CD4-positive, alpha-beta T cell treated with Interleukin-17A for 1 hour (primary cell): ENCODE measurements at places on chromosomes 12 and 14.

DNA sequence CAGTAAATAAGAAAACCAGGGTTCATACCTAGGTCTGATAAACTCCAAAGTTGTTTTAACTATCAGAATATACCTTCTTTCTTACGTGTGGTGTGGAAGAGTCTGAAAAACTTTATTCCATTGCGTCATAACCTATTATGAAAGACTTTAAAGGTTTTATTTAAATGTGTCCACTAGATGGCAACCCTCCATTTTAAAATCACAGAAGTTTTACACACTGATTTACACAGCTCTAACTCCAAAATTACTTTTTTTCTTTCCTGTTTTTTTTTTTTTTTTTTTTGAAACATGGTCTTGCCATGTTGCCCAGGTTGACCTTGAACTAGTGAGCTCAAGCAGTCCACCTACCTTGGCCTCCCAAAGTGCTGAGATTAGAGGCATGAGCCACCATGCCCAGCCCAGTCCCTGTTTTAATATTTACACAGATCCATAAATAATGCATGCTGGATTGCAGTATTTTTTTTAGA is 17.3 kb upstream of the TMPRSS12 start:
- DNase-seq = peak; percentile 73

DNA sequence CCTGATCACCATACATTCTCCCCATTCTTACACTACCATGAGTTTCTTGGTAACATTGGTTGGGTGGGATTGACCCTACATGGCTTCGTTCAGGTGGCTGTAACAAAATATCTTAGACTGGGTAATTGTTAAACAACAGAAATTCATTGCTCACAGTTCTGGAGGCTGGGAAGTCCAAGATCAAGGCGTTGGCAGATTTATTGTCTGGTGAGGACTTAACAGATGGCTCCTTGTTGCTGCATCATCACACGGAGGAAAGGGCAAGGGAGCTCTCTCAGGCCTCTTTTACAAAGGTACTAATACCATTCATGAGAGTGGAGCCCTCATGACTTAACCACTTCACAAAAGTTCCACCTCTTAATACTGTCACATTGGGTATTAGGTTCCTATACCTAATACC is 116.7 kb upstream of the EGLN3 start:
- no peak for DNase-seq

GRCh38 chr12:31853977-31854376 is 105.2 kb upstream of the RESF1 start:
- DNase-seq = no peak

- no peak for DNase-seq
These were observed 174.0 kb upstream of the DIO2 start for GRCh38 chr14:80385336-80385735.

GRCh38 chr14:89912667-89913211 is 41.8 kb downstream of the EFCAB11 start:
- DNase-seq = peak; percentile 18

GRCh38 chr12:9751204-9752144 is 9.2 kb downstream of the CD69 start:
- peak; percentile 89 for DNase-seq

- no peak for DNase-seq
These were observed 159.3 kb downstream of the CAND1 start for GRCh38 chr12:67428431-67428830.

DNA sequence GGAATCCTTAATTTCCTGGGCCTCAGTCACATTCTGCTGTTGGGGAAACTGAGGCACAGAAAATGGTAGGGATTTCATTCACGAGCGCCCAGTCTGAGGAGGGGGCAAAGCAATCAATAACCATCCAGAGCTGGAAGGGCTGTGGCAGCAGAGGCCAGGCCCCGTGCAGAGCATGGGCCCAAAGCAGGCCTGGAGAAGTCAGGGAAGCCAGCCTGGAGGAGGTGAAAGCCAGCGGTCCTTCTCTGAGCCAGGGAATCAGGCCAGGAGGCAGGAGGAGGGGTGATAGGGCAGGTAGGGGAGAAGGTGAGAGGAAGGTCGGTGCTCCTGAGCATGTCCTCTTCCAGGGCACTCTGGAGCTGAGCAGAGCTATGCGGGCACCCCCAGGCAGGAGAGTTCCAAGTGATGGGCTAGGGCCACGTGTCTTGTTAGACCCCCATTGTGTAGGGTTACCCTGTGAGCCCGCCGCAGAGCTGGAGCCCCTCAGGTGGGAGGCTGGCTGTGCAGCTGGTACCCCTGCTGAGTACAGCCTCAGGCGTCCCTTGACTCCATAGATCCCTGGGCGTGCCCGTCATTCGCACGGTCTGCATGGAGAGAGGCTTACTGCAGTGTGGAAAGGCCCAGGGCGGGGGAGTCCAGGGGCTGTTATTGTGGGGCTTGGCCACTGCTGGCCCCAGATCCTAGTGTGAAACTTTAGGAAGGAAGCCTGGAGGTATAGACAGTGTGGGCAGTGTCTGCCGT is 4.8 kb downstream of the TNFAIP2 start:
- no peak for DNase-seq

- DNase-seq = no peak
These were observed 204.3 kb downstream of the PPM1H start for GRCh38 chr12:62730649-62731048.

GRCh38 chr14:38605193-38606114 is 349.6 kb upstream of the CLEC14A start:
- DNase-seq = no peak

- no peak for DNase-seq
These were observed 109.0 kb upstream of the ATP2B1 start for GRCh38 chr12:89817501-89818226.

GRCh38 chr12:586318-587071 is 76.8 kb downstream of the NINJ2 start:
- DNase-seq = no peak

- DNase-seq = no peak
These were observed 289.9 kb upstream of the CAND1 start for GRCh38 chr12:66979251-66979650.

DNA sequence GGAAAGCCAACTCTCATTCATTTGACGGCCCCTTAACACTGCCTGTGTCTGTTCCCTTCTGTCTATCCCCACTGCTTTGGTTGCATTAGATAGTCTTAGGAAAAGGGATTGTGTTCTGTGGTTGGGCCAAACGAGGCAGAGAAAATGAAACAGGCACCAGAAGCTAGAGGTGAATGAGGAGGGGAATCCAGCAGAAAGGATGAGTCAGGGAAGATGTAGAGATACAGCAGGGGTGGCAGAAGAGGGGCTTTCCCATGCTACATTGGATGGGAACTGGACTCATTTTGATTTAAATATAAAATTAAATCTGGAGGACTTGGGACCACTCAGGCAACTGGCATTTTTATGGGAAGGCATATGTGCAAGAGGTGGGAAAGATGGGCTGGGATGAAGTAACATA is 43.3 kb downstream of the OTOGL start:
- DNase-seq = no peak

GRCh38 chr12:52629281-52630007 is 11.1 kb upstream of the KRT73 start:
- no peak for DNase-seq

DNA sequence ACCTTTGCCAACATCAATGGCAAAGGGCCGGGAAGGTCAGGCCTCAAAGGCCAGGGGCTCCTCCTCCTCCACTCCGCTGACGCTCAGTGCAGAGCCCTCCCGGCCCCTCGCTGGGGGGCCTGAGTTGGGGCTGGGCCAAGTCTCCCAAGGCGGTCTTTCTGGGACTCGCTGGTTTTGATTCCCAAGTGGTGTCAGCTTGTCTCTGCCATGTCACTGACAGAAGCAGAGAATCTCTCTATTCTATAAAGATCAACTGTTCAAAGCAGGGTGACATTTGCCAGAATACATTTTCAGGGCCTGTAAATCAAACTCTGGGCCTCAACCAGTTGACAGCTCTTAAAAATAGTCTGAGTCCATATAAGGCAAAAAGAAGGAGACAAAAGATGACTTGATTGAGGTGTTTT is 75.9 kb downstream of the CCDC88C start:
- DNase-seq = no peak

GRCh38 chr14:33728010-33728498 is 222.8 kb downstream of the EGLN3 start:
- no peak for DNase-seq

DNA sequence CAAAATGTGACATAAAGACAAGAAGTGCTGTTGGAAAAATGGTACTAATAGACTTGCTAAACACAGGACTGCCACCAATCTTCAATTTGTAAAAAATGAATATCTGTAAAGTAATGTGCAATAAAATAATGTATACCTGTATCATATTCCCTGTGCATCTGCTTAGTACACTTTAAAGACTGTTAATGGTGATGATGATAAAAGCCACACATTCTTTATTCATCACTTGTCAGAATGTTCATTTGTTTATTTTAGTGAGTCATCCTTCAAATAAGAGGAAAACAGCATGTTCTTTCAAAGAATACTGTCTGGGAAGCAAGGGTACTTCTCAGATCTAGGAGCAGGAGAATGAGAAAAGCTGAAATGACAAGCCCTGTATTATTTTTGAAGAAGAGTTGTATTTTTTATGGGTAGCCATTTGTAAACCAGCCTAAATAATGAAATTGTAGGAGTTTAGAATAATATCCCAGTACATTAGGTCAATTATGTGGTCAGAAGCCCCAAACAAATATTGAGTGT is 78.3 kb upstream of the PSMA6 start:
- no peak for DNase-seq

DNA sequence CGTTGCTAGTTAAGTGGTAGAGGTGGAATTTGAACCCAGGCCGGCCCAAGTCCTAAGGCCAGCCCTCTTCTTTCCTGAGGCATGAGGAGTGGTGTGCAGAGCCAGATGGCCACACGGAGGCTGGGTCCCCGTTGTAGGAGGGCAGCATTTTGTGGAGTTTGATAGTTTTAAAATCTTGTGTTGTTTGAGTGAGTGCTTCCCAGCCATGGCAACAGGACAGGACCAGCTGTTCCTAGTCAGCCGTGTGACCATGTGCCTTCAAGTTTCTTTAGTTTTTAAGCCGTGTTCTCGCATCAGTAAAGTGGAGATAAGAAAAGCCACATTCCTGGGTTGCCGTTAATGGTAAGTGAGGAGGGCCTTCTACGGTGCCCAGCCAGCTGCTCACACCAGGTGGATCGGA is 44.4 kb downstream of the UBE3B start:
- no peak for DNase-seq

GRCh38 chr14:30272848-30273832 is 285.8 kb upstream of the G2E3 start:
- DNase-seq = no peak

DNA sequence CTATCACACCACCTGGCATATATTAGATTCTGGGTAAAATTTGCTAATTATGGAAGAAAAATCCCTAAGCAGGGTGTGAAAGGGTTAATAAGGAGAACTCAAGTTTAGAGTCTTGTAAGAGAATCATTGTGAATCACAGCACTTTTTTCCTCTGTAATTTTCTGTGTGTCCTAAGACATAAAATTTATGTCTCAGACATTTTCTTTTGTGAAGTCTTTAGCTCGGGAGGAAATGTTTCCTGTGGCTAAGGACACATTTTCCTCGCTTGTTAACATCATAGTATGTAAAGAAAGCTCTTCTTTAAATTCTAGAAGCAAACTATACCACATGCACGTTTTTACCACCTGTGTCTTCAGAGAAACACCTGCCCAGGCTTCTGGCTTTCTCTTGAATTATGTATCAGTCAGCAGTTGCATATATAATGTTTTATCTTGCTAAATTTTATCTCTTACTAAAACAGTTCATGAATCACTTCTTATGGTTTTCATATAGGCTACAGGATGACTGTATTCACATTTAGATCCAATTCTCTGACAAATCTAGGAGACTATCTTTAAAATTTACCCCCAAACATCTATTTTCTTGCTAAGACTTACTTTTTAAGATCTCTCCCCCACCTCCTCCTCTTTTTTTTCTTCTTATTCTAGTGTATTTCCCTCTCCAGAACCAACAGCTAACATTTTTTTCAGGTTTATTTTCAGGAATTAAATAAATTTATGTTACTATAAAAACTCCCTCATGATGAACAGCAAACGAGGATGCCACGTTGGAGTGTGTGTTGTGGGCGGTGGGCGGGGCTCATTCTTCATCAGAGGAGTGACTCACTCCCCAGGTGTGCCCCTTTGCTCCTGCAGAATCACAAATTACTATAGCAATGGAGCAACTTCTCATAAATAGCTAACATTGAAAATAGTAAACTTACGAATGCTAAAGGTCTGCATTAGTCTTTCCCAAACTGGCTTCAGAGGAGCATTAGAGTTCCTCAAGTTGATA is 11.6 kb upstream of the CSRP2 start:
- DNase-seq = no peak

DNA sequence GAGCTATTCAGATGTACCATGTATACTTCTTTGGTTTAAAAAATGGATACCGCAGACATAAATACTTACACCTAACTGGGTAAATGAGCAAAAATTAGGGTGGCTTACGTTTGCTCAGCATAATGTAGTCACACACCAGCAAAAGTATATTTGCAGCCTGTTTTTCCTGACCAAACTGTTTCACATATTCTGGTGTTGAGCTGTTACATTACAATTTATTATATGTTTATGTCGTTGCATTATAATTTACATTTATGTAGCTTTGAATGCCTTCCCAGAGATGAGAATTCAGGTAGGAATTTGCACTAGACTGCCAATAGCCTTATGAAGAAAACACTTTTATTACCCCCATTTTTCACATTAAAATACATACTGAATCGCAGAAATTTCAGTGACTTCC is 183.3 kb downstream of the PTPRO start:
- DNase-seq = no peak
